Fibroblast of upper back skin (primary cell): ENCODE measurements at places on chromosomes 2 and 18.

DNA sequence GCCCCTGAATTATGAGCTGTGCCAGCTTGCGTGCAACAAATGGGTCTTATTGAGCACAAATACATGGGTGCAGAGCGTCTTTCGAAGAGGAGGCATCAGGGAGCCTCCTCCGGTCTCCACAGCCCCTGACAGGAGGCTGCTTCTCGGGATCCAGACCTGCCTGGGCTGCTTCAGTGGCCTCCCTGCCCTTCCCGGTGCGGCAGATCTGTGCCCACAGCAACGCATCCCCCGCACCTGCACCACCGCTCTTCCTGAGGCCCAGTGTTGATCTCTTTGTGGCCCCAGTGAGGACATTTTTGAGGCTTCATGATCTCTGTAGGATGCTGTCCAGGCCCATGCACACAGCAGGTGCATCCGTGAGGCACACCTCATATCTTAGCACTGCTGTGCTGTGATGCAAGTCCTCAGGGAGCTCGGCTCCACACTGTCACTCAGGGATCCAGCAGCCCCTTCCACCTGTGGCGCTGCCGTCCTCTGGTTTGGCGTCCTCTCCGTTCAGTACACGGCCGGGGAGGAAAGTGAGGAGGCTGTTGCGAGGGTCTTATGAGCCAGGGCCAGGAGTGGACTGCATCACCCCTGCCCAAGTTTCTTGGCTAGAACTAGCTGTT lies 17.4 kb downstream of the RTP5 start:
- DNase-seq, result no peak

GRCh38 chr2:8433390-8433789 lies 248.5 kb upstream of the ID2 start:
- no peak for DNase-seq

DNA sequence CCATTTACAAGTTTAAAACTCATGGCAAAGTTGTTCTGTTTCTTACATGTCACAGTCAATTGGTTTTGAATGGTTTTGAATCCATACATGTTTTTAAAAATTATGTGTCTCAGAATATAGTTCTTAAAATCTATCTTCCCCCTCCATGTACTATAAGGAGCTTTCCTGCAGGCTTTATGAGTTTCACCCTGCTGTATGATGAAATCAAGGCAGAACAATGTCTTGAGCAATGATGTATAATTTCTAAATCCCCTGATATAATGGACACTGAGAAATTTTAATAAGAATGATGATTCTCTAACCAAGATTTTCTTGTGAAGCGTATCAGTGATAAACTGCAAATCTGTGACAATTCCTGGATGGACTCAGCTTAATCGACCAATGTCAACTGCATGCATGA lies 10.6 kb upstream of the ZNF516 start:
- DNase-seq, result no peak

DNA sequence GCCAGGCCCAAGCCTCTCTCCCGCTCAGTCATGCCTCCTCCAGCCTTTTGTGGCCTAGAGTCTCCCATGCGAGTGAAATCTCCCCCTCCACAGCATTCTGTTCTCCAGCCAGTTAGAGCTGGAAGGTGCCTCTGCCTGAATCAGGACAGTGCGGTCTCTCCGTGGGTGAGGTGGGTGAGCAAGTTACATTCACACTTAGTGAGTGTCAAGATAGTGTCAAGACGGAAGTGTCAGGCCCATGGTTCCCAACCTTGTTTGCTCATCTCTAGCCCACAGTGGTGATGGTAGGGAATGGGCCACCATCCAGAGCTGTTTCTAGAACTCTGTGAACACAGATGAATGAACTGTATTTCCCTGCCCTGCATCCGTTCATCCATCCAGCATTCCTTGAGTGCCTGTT lies 59.5 kb downstream of the LPIN1 start:
- no peak for DNase-seq

GRCh38 chr18:59861009-59861408 lies 38.8 kb upstream of the PMAIP1 start:
- peak; percentile 21 for DNase-seq

- peak; percentile 12 for DNase-seq
Measured at GRCh38 chr2:126658905-126659561, 3.1 kb downstream of the GYPC start.

DNA sequence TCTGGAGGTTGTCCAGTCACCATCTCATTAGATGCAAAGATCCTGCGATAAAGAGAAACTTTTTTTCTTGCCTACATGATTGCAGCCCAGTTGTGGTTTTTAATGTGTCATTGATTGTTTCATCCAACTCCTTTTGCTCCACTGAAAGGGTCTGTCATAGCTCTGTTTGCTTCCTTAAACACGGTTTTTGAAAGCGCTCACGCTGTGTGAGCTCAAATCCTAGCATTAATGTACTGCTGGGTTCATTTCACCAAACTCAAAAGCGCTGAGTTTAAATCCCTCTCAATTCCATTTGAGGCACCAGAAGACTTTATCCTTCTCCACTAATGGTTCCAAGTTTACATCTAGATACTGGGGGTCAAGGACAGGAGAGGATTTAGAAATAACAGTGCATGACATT lies 53.6 kb downstream of the CDK15 start:
- DNase-seq, result peak; percentile 71

GRCh38 chr2:10441948-10442347 lies 6.2 kb downstream of the ODC1 start:
- DNase-seq, result peak; percentile 44

DNA sequence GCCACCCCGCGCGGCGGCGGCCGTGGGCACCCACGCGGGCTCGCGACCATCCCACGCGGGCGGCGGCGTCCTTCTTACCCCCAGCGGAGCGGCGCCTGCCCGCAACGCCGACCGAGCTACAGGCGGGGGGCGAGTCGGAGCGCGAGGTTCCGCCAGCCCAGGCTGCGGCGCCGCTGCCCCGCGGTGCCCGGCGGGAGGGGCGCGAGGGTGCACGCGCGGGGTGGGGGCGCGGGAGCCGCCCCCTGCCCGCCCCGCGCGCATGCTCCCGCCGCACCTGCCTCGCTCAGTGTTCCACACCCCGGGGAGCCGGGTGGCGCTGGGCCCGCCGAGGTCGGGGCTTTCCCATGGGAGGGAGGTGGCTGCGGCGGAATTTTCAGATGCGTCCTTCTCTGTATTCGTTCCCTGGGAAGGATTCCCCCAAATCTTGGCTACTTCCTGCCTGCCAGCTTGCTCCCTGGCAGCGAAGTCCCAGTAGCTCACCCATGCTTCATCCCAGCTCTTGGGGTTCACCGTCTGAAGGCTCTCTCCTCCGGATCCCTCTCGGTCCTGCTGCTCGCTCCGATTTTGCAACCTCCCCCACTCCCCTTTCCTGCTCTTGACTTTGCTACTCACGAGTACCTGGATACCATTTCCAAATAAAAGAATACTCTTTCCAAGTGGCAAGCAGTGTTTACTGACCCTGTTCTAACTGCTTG lies at the start of gene L3MBTL4:
TSS of gene L3MBTL4 (minus strand) at position 189 of the 695 bp plus-strand sequence. CDS start 103,286 bp downstream, outside the sequence.
- DNase-seq, result no peak

DNA sequence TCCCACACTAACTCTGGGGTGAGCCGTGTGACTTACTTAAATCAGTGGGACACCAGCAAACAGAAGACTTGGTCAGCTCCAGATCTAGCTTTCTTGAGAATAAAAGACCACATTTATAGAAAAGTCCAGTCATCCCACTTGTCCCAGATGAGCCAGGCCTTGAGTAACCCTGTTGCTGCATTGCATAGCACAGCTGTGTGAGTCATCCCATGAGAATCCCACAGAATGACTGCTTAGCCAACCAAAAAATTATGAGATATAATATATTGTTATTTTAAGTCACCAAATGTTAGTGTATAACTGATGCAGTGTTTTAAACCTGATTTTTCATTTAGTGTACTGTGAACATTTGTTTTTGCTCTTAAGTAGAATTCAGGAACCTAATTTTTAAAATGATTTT lies 94.2 kb upstream of the FSHR start:
- peak; percentile 98 for DNase-seq

GRCh38 chr2:215921895-215922294 lies 91.5 kb downstream of the MREG start:
- peak; percentile 94 for DNase-seq

GRCh38 chr2:54074606-54075341 lies 40.6 kb upstream of the ACYP2 start:
- DNase-seq, result peak; percentile 48

DNA sequence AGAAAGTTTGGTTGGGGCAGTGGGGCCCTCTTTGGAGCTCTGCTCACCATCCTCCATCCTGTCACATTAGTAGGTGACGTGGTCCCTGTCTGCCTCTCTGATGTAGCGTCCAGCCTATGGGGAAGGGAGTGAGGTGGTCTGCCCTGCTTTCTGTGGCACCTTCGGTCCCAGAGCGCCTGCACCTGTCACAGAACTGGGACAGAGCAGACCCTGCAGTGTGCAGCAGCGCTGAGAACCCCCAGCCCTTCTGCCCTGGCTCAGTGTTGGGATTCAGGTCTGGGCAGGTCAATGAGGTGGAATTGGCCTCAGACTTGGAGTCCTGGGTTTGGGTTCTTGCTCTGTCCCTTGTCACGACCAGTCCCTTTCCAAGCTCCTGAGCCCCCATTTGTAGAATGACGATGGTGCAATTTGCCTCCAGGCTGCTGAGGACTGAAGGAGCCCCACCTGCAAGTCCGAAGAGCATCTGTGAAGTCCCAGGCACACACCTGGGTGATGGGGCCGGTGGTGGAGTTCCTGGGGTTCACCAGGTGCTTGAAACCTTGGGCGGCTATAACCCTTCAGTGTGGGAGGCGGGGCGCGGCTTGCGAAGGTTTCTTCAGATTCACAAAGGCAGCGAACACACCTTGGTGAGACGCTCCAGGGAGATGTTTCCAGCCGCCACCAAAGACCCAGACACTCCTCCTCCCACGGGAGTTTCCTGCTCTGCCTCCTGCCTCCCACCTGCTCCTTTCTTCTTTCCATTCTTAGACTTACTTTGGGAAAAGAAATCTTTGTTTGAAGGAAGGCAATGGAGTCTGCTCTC lies 265.4 kb upstream of the HDAC4 start:
- no peak for DNase-seq

- DNase-seq, result peak; percentile 70
Measured at GRCh38 chr2:39481611-39482010, 44.5 kb upstream of the MAP4K3 start.

DNA sequence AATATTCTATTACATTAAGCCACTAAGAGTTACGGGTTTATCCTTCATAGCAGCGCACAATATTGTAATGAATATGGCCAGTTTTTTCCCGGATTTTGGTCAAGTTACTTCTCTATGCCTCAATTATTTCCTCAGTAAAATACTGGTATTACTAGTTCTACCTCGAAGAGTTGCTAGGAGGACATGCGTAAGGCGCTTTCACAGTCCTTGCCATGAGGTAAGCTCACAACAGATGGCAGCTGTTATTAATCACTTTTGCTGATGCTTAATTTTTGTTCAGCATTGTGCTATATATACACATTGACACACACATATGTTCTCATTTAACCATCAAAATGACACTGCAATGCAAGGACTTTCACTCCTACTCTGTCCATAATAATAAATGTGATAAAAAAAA lies 101.5 kb downstream of the SCG2 start:
- DNase-seq, result no peak

DNA sequence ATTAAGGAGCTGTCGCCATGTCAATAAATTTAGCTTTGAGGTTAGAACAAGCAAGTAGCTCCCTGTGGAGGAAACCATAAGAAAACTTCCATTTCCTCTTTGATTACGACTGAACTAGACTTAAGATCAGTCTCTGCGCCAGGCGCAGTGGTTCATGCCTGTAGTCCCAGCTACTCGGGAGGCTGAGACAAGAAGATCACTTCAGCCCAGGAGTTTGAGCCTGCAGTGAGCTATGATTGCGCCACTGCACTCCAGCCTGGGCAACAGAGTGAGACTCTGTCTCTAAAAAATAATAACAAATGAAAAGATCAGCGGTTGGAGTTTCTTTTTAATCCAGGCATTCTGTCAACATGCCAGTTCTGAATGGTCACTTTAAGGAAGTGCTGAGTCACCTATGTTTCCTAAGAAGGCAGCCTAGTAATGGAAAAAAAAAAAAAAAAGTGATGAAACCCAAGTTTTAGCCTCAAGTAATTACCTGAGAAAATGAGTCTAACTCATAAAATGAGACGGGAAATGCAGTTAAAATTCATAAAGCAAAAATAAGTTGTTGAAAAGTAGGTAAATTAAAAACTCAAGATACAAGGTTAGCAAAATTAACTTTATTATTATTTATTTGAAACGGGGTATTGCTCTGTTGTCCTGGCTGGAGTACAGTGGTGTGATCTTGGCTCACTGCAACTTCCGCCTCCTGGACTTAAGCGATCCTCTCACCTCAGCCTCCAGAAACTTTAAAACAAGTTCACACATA lies 10.2 kb downstream of the C18orf32 start:
- peak; percentile 68 for DNase-seq

GRCh38 chr18:24726727-24727492 lies 266.5 kb downstream of the HRH4 start:
- peak; percentile 73 for DNase-seq

DNA sequence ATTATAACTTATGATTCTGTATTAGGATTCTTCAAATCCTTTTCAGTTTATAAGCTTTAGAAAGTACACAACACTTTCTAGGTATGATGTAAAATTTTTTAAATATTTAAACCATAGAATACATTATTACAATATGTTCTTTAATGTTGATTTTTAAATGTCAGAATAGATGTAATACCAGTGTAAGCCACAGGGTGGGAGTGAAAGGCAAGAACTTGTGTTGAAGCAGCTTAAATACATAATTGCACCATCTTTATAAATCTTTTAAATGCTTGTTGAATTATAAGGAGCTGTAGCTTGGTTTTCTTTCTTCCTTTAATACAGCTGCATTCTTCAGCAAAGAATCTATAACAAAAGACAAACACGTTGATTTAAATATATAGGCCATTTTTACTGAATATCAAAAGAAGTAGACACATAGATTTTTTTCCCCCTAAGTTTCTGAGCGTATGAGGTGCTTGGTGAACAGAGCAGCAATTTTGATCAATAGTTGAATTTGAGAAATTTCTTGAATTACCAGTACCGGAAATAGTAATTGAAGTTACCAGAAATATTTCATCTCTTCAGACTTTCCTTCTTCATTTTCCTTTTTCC lies 63.0 kb downstream of the TANK start:
- DNase-seq, result peak; percentile 49

- DNase-seq, result no peak
Measured at GRCh38 chr18:35732162-35732561, 150.6 kb downstream of the GALNT1 start.

DNA sequence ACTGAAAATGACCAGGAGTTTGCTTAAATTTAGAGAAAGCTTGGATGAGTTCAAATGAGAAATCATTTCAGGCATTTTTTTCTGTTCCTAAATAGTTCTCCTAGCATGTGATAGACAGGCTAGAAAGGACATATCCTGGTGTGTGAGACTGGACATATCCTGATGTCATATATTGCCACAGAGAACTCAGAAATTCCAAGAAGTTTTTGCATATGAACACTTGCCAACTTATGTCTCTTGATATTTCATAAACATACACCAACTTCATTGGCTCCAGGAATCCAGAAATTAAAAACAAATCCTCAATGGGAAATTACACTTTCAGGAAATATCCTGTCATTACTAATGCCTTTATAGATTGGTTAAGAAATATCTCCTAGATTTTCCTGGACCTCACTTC lies 2.9 kb upstream of the SERPINB4 start:
- DNase-seq, result peak; percentile 47

DNA sequence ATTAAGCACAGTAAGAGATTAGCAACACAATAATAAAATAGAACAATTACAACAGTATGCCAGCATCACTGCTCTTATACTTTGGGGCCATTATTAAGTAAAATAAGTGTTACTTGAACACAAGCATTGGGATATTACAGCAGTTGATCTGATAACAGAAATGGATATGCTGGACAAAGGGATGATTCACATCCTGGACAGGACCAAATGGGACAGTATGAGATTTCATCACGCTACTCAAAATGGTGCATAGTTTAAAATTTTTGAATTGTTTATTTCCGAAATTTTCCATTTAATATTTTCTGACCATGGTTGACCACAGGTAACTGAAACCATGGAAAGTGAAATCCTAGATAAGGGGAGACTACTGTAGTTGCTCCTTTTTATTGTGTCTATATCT lies 138.2 kb downstream of the UBR3 start:
- no peak for DNase-seq
